ENCODE measurements at places on chromosomes 5 and 9. TPM values are rescaled to one million over a fixed set of nuclear protein-coding genes. Genes with fewer than 3 reads are reported as not detected.

PIP5K1B gene
- 9.4 TPM for polyA plus RNA-seq

DNA sequence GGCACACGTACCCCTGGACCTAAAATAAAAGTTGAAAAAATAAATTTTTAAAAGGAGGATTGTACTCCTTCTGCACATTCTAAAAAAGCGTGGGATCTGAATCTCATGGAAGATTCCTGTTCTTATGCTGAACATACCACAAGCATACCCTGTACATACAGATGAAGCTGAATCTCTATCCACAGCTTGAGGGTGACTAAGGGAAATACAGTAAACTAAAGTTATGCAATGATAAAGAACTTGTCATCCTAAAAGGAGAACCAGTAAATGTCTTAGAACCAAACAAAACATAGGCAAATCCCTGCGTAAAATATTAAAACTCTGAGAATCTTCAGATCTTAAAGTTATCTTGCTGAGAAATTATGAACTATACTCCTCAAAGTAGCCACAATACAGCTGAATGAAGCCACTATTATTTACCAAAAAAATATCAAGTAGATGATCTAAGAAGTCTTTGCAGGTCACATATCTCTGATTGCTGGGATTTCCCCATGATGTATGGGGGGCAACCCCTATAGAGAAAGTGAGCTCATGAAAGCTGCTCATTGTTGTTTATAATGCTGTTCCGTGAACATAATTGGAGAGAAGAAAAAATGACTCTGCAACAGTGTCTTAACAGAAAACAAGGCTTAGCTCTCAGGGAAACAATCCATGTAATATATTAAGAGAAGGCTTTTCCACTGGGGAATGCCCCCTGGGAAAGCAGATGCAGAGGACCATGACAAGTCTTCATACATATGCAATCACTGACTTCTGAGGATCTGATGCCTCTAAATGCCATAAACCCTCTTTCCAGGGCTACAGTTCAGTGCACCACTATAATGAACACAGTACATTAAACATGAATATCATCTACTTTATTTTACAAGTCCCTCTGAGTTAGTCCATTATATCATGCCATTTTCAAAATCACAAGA, 210.1 kb downstream of the EPB41L4A start:
- DNase-seq, result no peak

SCAI gene
- polyA plus RNA-seq, result 1.4 TPM

GRCh38 chr5:170546282-170546681, 42.5 kb downstream of the KCNIP1 start:
- no peak for DNase-seq

- DNase-seq, result no peak
Observed at GRCh38 chr5:75214409-75214808, 22.3 kb downstream of the ANKRD31 start.

AJM1 gene
- polyA plus RNA-seq, result 2.5 TPM

DNA sequence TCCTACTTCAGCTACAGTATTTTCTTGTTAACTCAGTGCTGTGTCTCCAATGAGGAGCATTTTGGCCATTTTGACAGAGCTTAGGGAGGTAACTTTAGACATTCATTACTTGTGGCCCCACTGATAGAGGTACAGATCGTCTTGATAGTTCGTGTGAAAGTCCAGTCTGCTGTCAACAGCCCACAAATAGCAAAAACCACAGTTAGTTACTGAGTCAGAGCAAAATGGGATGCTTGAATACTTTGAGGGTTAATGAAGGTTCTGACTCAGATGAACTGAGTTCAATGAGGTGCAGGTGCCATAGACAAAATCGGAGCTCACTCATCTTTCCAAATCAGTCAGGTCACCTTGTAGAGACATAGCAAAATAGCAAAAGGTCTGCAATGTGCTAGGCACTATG, 163.1 kb upstream of the TLE4 start:
- DNase-seq, result no peak

- DNase-seq, result no peak
Observed at GRCh38 chr5:430214-430925, 12.6 kb upstream of the EXOC3 start.

GRCh38 chr9:118336250-118336942, 632.2 kb downstream of the TLR4 start:
- DNase-seq, result no peak

SHROOM1 gene
- polyA plus RNA-seq, result 7.8 TPM

DNA sequence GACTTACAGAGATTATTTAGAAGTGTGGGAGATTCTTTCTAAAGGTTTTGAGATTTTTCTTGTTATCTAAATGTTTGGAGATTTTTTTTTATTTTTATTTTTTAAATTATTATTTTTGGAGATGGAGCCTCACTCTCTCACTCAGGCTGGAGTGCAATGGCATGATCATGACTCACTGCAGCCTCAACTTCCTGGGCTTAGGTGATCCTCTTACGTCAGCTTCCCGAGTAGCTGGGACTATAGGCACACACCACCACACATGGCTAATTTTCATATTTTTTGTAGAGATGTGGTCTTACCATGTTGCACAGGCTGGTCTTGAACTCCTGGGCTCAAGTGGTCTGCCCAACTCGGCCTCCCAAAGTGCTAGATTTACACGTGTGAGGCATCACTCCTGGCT, 694.5 kb downstream of the TLE1 start:
- no peak for DNase-seq

- no peak for DNase-seq
Observed at GRCh38 chr5:57718155-57718554, 235.5 kb upstream of the ACTBL2 start.

PCDHGA3 gene
- polyA plus RNA-seq, result 0.22 TPM

TAF11L13 gene
- not detected for polyA plus RNA-seq

SPATA31C1 gene
- polyA plus RNA-seq, result not detected

GRCh38 chr5:119743927-119744326, 114.6 kb downstream of the FAM170A start:
- DNase-seq, result peak; percentile 14

GRCh38 chr5:148799737-148800527, 26.5 kb upstream of the ADRB2 start:
- no peak for DNase-seq

IRX2 gene
- polyA plus RNA-seq, result 11.7 TPM

WNT8A gene
- not detected for polyA plus RNA-seq

- no peak for DNase-seq
Observed at GRCh38 chr5:146620031-146620668, 104.2 kb upstream of the GPR151 start.

DNA sequence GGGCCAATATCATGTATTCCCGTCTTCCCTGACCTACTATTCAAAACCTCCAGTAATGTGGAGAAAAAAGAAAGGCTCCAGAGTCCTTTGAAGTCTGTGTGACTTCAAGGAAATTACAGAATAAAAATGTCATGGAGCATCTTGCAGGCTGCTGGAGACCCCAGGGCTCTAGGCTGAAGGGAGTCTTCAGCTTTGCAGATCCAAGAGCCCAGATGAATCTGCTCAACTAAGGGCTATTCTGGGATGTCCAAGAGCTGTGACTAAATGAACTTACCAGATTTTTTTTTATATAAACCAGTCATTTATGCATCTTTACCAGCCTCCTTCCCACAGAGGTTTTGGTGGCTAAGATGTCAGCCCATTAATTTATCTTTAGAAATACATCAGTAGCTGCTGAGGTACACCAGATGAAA, 167.3 kb downstream of the MUSK start:
- DNase-seq, result no peak

LCN9 gene
- polyA plus RNA-seq, result not detected

DNA sequence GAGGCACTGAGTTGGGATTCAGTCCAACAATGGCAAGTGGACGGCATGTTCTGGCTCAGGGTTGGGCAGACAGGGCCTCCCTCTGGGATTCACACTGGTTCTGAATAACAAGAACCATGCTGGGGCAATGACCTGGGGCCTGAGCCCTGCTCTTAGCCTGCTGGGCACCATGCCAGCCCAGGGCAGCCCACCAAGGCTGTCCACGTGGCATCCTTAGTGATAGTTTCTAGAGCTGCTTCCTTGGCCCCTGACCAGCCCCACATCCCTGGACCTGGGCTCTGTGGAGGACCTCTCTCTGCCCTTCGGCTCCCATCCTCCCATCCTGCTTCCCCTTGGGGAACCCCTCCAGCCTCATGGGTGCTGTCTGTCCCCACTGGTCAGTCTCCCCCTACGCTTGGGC, 22.3 kb upstream of the OLFM1 start:
- no peak for DNase-seq

GRCh38 chr5:181108578-181109165, 22.3 kb downstream of the OR2V1 start:
- no peak for DNase-seq

- DNase-seq, result no peak
Observed at GRCh38 chr9:114900942-114901802, 29.2 kb downstream of the TNFSF8 start.

DNA sequence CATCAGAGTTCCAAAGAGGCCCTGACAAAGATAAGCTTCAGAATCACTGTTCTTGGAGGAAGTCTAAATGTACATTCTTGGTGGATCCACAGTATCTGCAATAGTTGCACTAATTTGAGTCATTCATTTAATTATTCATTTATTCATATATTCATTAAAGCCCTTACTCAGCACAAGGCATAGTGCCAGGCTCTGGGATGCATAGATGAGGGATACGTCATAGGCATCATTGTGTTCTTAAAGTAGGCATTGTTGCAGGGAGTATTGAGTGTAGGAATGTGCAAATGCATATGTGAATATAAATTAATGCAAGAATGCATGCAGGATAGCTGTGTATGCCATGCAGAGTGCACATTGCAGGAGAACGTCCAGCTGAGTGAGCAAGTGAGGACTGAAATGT, 100.7 kb downstream of the DRD1 start:
- no peak for DNase-seq

NOL8 gene
- polyA plus RNA-seq, result 10.8 TPM

GRCh38 chr9:129496473-129497004, 124.4 kb downstream of the C9orf50 start:
- peak; percentile 98 for DNase-seq

TRIM7 gene
- 5.7 TPM for polyA plus RNA-seq

NR5A1 gene
- not detected for polyA plus RNA-seq

DNA sequence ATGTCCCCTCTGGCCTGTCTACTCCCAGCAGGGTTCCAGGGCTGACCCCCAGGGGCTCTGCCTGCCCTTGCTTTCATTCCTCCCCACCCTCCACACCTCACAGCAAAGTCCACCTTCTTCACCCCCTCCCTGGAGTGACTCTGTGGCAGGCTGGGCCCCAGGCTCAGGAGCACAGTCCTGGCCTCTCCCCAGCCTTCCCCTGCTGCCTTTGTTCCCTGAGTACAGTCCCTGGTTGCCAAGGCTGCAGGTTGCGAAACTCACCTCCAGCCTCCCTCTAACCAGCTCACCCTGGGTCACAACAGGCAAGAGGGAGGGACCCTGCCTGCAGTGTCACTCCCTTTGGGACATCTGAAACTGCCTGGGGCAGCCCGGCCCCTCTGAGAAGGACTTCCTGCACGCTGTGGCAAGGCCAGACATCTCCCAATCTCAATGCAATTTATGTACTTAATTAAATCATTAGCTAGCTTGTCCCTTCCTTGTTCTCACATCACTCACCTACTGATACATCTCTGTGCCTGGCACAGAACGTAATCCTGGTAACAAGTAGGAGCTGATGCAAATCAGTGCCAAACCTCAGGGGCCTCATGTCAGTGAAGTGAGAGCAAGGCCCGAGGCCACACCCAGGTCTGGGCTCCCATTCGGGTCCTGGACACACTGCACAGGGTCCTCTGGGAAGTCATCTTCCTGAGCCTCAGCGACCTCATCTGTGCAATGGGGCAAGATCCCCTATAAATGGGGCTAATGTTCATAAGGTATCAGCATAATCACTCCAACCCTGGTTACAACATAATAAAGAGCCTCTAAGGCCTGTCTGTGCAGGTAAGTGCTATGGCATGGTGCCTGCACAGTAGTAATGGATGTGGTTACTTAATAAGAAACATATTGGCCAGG, 27.3 kb upstream of the TRIM14 start:
- peak; percentile 64 for DNase-seq

- peak; percentile 60 for DNase-seq
Observed at GRCh38 chr9:128416014-128416413, 4.6 kb upstream of the CERCAM start.

DNA sequence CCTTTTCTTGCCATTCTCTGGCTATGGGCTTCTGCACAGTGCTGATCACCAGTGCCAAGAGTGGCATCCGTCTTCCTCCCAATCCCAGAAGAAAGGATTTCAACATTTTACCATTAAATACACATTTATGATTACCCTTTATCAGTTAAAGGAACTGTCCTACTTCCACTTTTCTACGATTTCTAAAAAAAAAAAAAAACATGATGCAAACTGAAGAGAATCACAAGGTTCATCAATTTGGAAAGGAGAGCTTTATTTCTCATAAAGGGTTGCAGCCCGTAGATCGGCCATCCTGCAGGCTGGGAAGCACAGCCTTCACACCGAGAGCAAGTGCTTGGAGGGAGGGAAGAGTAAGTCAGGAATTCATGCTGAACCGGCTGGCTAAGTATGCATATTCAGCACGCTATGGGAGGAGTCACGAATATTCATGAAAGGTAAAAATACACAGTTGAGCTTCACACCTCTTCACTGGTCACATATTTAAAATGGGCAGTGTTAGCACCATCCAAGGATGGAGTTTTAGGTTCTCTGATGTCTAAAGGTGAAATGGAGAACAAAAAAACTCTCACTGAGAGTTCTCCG, 52.5 kb upstream of the SEMA4D start:
- peak; percentile 51 for DNase-seq

DNA sequence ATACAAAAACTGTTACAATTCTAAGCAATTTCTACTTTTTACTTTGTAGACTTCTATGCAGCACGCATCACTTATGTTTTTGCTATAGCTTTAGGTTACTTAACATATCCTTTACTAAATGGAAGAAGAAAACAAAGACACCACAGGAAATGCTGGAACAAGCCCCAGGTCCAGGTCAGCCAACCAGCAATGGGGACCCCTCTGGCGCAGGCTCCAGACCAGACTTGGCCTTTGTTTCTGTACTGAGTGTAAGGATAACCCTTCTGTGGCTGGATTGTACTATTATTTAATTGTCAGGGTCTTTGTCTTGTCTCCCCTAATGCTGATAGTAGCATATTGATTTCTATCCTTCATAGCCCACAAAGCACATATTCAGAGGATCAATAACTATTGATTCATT, 4.2 kb downstream of the SEMA4D start:
- DNase-seq, result no peak

- DNase-seq, result no peak
Observed at GRCh38 chr5:51018423-51018822, 352.0 kb downstream of the PARP8 start.

GRCh38 chr9:133403766-133404453, 13.9 kb downstream of the REXO4 start:
- DNase-seq, result no peak

Data from kidney (tissue), 22 donors.